ENCODE measurements at places on chromosomes 3 and 15.

GRCh38 chr3:129662191-129662608 lies 55.7 kb upstream of the PLXND1 start:
- no peak for DNase-seq

DNA sequence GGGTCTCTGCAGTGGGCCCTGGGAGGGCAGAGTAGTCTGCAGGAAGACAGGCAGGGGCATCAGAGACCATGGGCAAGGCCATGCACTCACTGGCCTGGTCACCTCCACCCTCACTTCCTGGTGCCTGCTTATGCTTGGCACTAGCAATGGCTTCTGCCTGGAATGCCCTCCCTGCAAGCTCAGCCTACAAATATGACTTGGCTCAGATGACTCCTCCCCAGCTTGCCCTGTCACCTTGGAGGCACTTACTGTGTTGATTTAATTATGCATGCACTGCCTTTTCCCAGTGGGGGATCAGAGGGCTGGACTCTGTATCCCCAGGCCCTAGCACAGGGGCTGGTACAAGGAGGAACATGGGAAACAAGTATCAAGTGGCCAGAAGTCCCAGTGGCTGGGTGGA lies 7.8 kb downstream of the C3orf18 start:
- no peak for DNase-seq

- no peak for DNase-seq
Observed at GRCh38 chr3:171875923-171876412, 32.8 kb downstream of the TMEM212 start.

GRCh38 chr3:66998904-66999235 lies 763 bp downstream of the KBTBD8 start:
- DNase-seq, result no peak

- DNase-seq, result no peak
Observed at GRCh38 chr3:9951962-9952805, at the start of gene PRRT3. PRRT3 (minus strand) TSS chr3:9952408; CDS start chr3:9950115, 2,293 bp downstream.

DNA sequence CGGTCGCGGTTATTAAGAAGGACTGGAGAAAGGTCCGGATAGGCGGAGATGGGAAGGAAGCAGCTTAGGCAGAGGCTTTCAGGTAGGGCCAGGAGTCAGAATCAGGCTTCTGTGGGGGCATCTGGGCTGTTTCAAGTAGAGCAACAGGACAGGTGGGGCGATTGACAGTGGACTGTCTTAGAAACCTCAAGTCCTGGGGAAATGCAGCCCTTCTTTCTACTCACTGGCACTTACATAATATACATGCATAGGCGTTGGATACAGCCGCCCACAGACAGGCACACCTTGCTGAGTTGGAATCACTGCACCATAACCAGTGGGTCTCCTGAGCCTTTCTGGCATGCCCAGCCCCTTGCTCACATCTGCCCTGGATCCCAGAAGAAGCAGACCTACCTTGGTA lies 730 bp downstream of the MYD88 start:
- DNase-seq, result no peak

DNA sequence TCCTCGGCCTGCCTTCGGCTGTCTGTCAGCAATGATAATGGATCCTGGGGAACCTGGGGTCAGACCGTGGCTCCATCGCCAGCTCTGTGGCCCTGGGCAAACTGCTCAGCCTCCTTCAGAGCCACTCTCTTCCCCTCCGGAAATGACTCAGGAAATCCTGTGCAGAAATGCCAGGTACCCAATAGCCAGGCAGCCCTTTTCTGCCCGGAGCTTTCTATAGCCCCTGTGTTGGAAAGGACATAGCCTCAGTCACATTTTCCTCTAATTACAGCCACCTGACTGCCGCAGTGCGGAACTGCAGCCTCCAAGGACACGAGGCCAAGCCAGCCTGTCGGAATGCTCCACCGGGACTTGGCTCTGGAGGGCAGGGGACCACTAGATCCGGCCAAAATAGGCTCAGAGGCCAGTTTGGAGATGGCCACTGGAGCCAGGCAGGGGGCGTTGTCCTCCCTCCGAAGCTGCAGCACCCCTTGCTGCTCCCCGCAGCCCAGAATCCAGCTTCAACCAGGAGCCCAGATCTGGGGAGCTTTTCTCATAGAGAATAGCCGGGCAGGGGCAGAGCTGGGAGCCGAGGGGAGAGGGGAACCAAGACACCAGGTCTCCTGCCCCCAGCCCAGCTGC lies 11.6 kb upstream of the ZXDC start:
- no peak for DNase-seq

GRCh38 chr3:36210840-36211651 lies 169.3 kb upstream of the STAC start:
- no peak for DNase-seq

DNA sequence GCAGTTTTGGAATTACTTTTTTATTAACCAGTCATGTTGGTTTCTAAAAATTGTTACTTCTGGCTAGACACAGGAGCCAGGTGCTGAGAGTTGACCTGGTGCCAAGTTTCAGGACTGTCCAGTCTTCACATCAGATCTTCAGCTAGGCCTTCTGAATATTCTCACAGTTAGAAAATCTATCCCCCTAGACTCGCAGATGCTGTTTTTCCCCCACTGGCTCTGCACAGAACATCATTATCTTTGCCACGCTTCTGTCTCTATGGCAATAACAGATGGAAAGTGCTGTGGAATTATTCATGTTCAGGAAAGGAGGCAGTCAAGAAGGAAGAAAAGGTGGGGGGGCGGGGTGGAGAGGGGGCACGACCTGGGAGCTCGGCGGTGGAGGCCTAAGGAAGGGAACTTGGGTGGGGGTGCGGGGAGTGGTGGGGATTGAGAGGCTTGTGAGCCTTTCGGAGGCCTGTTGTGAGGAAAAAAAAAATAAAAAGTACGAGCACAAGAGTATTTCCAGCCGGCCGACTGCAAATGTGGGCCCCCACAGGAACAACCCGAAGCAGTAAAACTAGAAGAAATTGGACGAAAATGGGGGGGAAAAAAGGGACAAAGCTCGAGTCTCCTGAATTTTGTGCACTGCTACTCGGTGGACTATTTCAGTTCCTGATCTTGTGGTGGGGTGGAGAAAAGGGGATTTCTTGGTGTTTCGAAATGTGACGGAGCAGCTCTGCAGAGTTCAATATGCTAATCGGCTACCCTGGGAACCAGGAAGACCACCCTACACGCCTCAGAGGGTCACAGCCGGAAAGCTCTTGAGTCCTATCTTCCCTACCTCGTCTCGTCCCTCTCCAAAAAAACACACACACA lies 1.5 kb upstream of the SKIL start:
- peak; percentile 52 for DNase-seq

GRCh38 chr3:12879191-12879815 lies 37.9 kb upstream of the RPL32 start:
- DNase-seq, result no peak
